ENCODE measurements at places on chromosomes 3 and 15. TPM values are rescaled to one million over a fixed set of nuclear protein-coding genes. Genes with fewer than 3 reads are reported as not detected.

Gene KCNAB1
- total RNA-seq, result 6.3 TPM

Gene TKT
- 218 TPM for total RNA-seq

Gene IMPG2
- 0.81 TPM for total RNA-seq

Gene SEMA3F
- 15.8 TPM for total RNA-seq

Gene DPPA2
- total RNA-seq, result not detected

Gene HYAL1
- 5.3 TPM for total RNA-seq

Gene PLIN1
- 22.2 TPM for total RNA-seq

Gene FAM81A
- total RNA-seq, result 1.3 TPM

Gene WDR93
- total RNA-seq, result not detected

Measured in gastroesophageal sphincter (tissue), 4 donors.